ENCODE measurements at places on chromosomes 1 and 21.
A peak's percentile ranks its signal among the peaks of the same experiment; 100 is the strongest.

DNA sequence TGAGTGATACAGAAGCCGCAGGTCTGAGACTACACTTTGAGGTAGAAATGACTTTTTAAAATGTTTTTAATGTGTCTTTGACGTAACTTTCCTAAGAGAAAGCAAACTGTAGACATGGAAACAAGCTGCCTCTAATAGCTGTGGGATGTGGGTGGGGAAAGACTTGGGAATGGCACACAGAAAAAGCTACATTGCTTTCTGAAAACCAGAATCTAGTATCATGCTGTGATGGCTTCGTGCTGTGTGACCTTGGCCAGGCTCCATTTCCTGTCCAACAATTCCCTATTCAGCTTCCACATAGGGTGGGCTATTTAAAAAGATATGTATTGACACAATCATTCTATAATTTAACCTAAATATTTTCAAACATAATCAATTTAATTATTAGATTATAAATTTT is 909.1 kb downstream of the NCAM2 start:
- no peak for DNase-seq

DNA sequence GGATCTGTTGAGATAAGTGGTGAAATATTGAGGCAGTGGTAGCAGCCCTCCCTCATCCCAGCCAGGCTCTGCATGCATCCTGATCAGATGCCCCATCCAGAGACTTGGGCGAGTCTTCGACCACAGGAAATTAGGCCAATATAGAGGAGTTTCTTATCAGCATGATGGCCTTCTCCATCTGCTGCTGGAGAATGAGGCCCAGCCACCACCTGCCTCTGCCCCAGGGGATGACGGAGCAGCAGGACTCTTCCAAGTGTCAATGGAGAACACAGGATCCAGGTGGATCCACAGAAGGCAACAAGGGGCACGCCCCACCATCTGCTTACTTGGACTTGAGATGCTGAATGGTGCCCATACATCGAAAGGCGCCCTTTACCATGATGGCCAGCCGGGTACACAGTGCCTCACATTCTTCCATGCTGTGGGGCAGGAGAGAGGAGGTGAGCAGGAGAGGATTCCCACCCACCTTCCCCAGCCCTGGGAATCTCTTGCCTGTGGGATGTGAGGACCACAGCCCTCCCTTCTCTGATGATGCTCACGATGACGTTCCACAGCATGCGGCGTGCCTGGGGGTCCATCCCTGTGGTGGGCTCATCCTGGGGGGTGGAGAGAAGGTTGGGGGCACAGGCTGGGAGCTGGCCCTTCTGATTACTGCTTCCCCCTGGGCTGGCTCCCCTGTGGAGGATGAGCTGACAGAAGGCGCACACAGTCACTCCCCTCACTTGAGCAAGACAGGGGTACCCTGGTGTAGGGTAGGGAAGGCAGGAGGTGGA is 91.5 kb upstream of the GCLM start:
- DNase-seq, result no peak

- DNase-seq, result no peak
Measured at GRCh38 chr1:58434607-58435006, 111.9 kb downstream of the OMA1 start.

GRCh38 chr1:180175291-180175690 is 20.6 kb downstream of the QSOX1 start:
- DNase-seq, result no peak

- DNase-seq, result no peak
Measured at GRCh38 chr1:93111561-93111960, 32.5 kb downstream of the MTF2 start.

GRCh38 chr21:44558695-44559094 is at the start of gene KRTAP10-3:
KRTAP10-3 (minus strand) TSS chr21:44558795; CDS start chr21:44558715, 80 bp downstream.
- no peak for DNase-seq

DNA sequence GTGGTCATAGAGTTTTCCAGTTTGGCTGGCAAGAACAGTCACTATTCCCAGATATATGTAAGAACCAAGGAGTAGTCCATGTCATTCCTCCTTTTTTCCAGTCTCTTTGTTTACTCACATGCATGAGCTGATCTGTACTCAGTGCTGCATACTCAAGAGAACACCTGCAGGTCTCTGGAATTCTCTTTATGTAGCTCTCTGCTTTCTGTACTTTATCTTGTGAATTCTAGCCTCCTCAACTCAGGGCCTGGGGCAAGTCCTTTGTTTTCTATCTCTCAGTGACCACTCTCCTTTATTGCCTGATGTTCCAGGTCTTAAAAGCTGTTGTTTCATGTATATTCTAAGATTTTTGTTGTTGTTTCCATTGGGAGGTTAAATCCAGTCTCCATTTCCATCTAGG is 478.9 kb downstream of the DPYD start:
- DNase-seq, result no peak

GRCh38 chr21:38930853-38931252 is 125.1 kb downstream of the ETS2 start:
- DNase-seq, result no peak

GRCh38 chr1:9293533-9294404 is 1.1 kb downstream of the SPSB1 start:
- no peak for DNase-seq

GRCh38 chr1:71039661-71040262 is 7.9 kb downstream of the PTGER3 start:
- DNase-seq, result no peak

DNA sequence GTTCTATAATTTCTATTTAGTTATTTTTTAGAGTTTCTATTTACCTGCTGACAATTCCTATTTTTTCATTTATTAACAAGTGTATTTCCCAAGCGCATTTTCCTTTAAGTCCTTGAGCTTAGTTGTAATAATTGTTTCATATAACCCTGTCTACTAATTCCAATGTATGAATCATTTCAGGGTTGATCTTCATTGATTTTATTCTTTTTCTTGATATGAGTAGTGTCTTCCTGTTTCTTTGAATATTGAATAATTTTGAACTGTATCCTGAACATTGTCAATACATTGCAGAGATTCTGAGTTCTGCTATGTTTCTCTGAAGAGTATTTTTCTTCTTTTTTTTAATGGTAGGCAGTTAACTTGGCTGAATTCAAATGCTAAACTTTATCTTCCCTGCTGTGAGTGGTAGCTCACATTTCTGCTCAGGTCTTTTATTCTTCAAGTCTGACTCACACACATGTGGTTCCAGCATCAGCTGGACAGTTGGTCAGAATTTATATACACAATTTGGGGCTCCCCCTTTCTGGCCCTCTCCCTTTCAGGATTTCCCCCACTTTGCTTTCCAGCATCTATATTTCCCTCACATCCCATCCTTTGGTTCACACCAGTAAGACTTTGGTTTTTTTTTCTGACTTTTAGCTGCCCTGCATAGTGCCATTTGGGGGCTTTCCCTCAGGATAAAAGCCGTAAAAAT is 54.4 kb upstream of the WDR26 start:
- no peak for DNase-seq

- no peak for DNase-seq
Measured at GRCh38 chr1:63173161-63173560, 149.2 kb upstream of the FOXD3 start.

- DNase-seq, result no peak
Measured at GRCh38 chr1:19430121-19431068, 54.9 kb downstream of the CAPZB start.

DNA sequence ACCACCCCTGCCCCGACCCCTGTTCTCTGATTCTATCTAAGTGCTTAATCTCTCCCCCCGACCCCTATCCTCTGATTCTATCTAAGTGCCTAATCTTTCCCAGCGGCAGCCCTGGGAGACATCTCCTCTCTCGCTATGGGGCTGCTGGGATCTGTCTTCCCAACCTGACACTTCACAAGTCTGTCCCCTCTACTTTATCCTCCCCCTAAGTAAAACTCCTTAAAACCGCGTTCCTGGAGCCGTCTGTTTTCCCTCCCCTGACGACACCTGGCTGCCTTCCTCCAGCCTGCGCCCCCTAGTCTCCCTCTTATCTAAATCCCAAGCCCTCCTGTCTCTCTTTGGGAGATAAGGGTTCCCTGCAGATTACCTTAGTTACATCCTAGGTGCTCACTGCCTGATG is 30.5 kb downstream of the EPHB2 start:
- DNase-seq, result no peak

DNA sequence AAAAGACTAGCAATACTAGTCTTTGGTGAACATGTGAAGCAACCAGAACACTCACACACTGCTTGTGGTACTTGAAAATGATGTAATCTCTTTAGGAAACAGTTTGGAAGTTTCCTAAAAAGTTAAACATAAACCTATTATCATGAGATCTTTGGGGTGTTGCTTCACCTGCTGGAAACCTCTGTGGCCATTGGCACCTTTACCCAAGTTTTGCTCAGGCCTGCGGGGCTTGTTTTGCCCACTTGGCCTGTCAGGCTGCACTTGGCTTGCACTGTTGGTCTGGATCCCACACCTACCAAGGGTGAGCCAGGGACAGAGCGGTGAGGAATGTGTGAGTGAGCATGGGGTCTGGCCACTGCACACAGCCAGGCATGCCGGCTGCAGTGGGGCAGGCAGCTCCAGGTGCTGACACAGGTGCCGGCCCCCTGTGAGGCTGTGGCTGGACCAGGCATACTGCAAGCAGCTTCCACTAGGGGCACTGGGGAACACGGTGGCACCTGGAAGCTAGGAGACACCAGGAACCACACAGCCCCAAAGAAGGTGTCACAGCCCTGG is 14.4 kb upstream of the FNBP1L start:
- DNase-seq, result peak; percentile 65
